ENCODE measurements at places on chromosomes 3 and 15.

- no peak for ATAC-seq
Observed at GRCh38 chr15:95278532-95279245, 1047.3 kb downstream of the MCTP2 start.

GRCh38 chr3:172634948-172635347, 75.9 kb downstream of the NCEH1 start:
- ATAC-seq, result no peak

DNA sequence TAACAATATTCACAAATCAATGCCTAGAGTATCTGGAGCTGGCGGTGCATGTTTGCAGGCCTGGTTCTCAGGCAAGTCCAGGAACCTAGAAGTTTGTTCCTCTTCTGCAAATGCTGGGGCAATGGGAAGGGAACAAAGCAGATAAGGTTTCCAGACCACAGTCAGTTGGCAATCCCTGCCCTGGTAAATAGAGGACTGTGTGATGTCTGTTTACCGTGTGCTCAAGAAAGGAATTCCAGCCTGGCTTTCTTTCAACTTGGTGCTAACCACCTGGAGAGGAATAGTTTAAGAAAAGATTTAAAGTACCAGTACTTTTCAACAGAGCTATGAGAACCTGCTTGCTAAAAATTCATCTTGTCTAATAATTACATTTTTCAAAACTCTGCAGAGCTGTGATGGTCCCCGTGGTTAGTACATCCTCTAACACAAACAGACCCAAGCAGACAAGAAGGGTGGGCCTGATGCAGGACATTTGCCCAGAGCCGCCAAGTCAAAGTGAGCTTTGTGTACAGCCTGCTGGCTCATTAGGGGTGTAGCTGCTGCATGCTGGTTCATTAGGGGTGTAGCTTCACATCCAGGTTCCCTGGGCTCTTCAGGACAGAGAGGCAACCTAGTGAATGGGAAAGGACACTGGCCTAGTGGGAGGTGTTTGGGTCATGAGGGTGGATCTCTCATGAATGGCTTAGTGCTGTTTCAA, 220.5 kb downstream of the SQOR start:
- no peak for ATAC-seq

GRCh38 chr15:28021281-28022039, 77.7 kb downstream of the OCA2 start:
- ATAC-seq, result no peak

- ATAC-seq, result no peak
Observed at GRCh38 chr15:88975891-88976290, 62.7 kb upstream of the MFGE8 start.

DNA sequence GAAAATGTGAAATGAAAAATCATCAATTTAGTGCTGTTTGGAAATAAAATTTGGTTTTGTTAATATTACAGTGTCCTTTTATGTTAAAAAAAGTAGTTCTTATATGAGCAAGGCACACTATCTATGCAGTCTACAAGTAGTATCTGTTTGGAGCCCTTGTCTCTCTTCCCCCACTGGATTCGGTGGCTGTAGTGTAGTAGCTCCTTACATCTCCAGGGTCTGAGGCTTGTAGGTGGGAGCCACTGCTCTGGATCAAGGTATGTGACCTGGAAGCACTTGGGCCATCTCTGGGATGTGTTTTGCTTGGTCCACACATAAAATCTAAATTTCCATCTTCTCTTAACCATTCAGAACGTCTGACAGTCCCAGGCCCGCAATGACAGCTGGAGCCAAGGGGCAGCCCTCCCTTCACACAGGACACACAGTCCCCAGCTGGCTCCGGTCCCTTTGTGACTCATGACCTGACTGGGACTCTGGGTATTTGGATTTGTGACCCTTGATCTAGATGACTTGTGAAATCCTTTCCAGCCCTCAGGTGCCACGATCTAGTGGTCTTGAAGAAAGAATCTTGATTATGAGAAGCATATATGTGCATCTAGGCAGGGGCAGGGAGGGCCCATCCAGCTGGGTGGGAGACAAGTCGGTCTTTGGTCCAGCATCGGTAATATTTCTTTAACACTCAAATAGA, 80.0 kb downstream of the USP13 start:
- ATAC-seq, result no peak

DNA sequence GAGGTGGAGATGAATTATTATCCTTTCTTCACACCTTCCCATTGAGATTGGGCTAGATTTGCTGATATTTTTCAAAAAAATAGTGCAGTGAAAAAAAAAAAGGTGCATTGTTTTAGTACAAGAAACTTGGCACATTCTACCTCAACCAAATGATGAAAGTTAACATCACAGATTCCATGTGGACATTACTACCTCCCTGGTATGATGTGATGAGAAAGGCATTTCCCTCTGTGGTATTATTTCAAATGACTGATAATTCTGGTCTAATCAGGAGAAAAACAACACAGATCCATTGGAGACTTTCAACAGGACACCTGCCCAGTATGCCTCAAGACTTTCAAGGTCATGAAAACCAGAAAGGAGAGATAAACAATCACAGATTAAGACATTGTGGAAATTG, 313.4 kb downstream of the BCHE start:
- ATAC-seq, result no peak

GRCh38 chr3:160919942-160920341, 163.9 kb downstream of the PPM1L start:
- ATAC-seq, result no peak

DNA sequence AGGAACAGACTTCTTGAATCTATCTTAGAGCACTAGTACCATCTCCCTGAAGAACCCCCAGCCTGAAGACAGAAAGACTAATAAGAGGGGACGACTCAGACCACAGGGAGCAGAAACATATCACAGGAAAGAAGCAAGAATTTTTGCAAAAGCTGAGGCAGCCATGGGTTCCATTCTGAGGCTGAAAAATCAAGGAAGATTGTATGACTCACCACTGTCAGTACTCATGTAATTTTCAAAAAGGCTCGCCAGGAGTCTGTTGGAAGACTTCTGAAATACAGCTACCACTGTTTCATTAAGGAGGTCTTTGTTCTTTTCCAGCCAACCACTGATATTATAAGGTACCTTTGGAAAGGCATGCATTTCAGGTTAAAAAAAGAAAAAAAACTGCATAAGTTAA, 47.5 kb downstream of the MYH15 start:
- no peak for ATAC-seq

GRCh38 chr15:89926158-89926557, 13.4 kb upstream of the ARPIN start:
- no peak for ATAC-seq

DNA sequence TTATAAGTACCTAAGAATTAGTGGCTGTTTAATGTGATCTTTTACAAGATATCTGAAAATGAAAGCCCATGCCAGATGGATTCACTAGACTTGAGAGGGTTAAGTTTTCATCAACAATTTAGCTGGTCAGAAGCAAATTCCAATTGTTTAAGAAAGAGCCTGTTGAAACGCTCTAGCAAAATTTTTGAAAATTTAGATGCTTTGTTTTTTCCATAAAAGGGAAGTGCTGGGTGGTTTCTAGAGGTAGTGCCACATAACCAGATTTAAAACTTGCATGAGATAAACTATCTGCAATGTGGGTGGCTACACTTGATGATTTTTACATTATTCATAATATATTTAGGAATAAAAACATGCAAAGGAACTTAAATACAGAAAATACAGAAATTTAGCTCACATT, 48.5 kb upstream of the SKIL start:
- ATAC-seq, result no peak

DNA sequence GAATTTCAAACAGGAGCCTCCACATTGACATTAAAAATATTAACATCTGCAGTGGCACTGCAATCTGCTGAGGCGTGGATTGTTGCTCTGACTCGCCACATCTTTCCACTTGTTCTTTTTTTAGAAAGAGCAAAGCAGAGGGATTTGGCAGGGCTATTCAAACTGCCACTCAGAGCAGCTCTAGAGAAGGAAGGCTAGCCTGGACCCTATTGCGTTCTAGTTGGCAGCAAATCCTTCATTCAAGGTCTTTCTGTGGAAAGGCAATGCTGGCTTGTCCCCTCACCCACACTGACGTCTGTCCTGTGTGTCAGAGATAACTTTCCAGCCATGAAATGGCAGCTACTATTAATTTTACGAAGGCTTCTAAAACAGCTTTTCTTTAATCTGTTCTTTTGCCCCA, 483.2 kb upstream of the SGO1 start:
- ATAC-seq, result no peak

GRCh38 chr15:72801590-72802325, 18.2 kb upstream of the ADPGK start:
- no peak for ATAC-seq

GRCh38 chr3:112074006-112074405, 12.2 kb upstream of the C3orf52 start:
- ATAC-seq, result no peak

DNA sequence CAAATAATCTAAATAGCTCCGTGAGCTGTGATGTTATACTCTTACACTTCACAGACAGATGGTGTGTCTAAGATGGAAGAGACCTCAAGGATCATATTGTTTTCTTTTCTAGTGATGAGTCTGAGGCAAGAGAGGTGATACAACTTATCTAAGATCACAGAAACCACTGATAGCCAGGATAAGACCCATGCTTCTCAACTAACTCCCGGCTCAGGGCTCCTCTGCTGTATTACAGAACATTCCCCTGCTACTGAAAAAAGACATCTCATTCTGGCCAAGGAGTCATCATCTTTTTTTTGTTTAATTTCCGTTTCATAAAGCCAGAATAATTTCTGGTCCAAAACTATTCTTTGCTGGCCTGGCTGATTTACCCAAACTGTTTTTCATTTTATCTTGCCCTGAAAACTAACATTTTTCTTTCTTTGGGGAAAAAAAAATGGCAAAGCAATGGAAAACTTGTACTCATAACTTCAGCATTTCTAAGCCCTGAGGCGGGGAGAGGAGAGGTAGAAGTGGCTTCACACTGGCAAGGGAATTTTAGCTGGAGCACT, 46.9 kb upstream of the GAP43 start:
- ATAC-seq, result no peak

GRCh38 chr15:39084674-39085530, 496.0 kb upstream of the THBS1 start:
- ATAC-seq, result no peak

All from stimulated activated memory B cell treated with anti-CD40 and anti-IgM and Interleukin-4, amounts not matched to agents 10 μg/mL and 1 μg/mL and 100 μg/mL, for 72 hours (primary cell).